ENCODE measurements at places on chromosomes 4 and X.

DNA sequence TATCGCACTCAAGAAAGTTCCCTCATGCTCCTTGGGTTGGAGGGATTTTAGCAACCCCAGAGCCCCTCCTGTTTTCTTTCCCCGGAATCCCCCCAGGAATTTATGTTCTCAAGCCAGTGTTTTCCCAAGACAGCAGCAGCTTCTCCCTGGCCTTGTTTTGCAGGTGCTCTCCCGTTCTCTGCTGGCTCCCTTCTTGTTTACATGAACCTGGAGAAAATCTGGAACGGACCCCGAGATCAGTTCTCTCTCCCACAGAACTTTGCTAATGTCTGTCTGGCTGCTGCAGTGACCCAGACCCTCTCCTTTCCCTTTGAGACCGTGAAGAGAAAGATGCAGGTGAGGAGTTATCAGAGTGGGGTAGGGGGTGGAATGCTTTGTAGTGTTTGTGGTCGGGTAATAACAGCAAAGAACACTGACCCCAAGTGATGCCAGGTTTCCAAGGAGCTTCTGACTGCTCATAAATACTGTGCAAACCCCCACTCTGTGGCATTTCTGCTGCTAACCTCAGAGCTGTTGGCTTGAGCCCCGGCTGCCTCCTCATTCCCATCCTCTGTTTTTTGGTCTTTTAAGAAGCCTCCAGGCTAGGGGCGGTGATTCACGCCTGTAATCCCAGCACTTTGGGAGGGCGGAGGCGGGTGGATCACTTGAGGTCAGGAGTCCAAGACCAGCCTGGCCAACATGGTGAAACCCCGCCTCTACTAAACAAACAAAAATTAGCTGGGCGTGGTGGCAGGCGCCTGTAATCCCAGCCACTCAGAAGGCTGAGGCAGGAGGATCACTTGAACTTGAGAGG lies 11.1 kb downstream of the SLC25A43 start:
- DNase-seq = no peak

- DNase-seq = no peak
Measured at GRCh38 chr4:13007802-13008470, 476.2 kb downstream of the RAB28 start.

GRCh38 chr4:7037425-7037824 lies 5.7 kb upstream of the TADA2B start:
- no peak for DNase-seq

DNA sequence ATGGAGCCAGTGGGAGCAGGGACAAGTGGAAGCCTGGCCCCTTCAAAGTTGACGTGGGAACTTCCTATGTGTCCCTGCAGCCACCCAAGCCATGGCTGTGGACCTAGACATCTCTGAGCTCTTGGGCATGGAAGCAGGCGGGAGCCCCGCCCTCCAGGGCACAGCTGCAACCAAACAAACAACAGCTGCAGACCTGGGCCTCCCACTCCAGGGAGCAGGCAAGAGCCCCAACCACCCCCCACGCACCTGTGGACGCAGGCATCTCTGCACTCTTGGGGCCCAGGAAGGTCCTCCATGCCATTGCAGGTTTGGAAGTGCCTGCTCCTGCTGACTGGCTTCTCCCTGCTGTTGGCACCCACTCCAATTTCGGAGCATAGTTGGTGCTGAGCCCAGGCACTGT lies 118.6 kb downstream of the ZMAT1 start:
- no peak for DNase-seq

- no peak for DNase-seq
Measured at GRCh38 chrX:17009856-17010625, 63.6 kb downstream of the REPS2 start.

DNA sequence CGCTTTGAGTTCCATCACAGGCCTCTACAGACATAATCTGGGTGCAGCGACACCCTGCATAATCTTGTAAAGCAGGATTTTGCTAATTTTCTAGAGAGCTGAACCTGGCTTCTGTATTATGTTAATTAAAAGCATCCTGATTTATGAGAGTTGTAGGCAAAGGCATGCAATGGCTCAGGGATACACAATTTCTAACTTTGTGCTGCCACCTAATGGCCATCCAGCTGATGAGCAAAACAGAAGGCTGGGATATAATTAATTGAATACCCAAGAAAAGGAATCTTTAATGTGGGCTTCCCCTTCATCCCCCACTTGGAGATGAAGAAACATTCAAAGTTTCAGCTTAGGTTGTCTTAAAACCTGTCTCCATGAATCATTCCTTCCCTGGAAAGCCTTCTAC lies 78.1 kb downstream of the BMP15 start:
- DNase-seq = no peak

DNA sequence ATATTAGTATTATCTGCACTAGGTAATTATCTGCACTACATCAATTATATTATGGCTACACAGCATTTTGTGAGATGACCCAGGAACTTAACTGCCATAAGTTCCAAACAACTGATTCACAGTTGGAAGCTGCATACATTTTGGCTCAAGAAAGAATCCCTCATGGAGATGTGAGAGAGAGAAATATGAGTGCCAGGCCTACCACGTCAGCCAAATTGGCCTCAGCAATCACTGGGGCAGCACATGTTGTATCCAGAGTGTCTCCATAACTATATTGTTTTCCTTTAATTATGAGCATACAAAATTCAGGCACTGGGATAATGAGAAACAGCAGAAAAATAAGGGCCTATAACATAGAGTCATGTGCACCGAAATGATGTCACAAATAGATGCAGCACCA lies 174.2 kb upstream of the DMD start:
- DNase-seq = no peak

DNA sequence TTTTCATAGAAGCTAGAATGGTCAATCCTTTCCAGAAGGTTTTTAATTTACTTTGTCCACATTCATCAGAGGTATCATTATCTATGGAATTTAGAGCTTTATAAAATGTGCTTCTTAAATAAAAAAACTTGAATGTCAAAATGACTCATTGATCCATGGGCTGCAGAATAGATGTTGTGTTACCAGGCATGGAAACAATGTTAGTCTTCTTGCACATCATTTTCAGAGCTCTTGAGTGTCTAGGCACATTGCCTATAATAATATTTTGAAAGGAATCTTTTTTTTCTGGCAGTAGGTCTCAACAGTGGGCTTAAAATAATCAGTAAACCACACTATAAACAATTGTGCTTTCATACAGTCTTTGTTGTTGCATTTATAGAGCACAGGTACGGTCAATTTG lies 200.3 kb downstream of the FAT4 start:
- DNase-seq = no peak

GRCh38 chrX:49171752-49172279 lies at the start of gene PLP2:
TSS of gene PLP2 (plus strand) at chrX:49171898. CDS start at chrX:49172001, 103 bp downstream.
- peak; percentile 62 for DNase-seq

GRCh38 chr4:168693750-168694490 lies 197.1 kb downstream of the PALLD start:
- DNase-seq = no peak

DNA sequence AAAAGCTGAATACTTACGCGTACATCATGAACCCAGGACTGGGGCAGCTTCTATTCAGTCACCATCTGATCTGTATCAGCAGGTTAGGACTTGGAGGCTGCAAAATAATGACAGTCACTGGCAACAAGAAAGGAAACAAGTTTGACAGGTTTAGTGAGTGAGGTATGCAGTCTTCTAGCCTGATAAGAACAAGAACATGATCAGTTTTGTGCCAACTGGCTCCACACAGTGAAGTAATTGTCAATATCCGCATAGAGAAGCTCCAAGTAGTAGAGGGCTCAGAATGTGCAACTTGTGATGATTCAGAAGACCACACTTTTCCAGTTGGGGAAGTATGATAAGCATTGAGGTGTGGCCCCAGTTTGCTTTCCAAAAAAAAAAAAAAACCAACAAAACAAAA lies at the start of gene TMPRSS11F:
TMPRSS11F (minus strand) TSS at position 77 of the 400 bp plus-strand sequence; CDS start at position 28, 49 bp downstream.
- no peak for DNase-seq

GRCh38 chrX:120697053-120697452 lies 67.2 kb upstream of the C1GALT1C1 start:
- no peak for DNase-seq

GRCh38 chr4:6471307-6472007 lies 957 bp downstream of the PPP2R2C start:
- no peak for DNase-seq

DNA sequence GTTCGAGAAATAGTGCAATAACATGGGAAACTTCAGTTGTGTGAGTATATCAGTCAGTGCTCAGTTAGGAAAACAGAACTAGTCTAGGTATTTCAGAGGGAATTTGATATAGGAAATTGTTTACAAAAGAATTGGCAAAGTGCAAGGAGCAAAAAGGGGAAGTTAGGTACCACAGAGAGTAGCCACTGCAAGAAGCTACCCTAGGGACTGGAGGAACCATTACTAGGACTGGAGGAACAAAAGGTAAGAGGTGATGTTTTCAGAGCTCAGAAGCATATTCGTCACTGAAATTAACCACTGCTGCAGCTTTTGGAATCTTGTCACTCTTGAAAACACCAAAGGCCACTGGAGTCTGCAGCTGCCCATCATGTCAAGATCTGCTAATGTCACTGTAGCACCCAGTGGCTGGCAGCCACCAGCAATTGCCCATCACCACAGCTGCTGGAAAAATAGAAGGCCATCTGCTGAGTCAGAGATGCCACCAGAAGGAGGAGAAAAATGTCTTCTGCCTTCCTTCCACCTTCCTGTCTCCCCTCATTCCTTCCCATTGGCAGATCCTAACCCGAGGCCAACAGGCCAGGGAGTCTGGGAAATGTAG lies 160.6 kb upstream of the RPS6KA3 start:
- no peak for DNase-seq

DNA sequence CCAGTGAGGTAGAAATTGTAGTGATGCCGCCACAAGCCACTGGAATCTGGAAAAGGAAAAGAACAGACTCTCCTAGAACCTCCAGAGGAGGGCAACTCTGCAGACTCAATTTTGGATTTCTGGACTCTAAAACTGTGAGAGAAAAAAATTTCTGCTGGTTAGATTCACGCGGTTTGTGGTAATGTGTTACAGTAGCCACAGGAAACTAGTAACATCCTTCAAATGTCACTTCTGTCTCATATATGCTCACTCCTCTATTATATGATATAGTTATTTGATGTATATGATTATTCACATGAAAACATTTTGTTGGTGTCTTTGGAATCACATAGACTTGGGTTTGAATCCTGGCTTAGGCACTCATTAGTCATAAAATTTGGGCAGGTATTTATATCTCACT lies 18.8 kb downstream of the LDOC1 start:
- no peak for DNase-seq

- DNase-seq = no peak
Measured at GRCh38 chrX:152138388-152138784, at the start of gene MAGEA10. TSS of gene MAGEA10 (minus strand) at chrX:152138577. CDS start at chrX:152135620, 2,957 bp downstream.

DNA sequence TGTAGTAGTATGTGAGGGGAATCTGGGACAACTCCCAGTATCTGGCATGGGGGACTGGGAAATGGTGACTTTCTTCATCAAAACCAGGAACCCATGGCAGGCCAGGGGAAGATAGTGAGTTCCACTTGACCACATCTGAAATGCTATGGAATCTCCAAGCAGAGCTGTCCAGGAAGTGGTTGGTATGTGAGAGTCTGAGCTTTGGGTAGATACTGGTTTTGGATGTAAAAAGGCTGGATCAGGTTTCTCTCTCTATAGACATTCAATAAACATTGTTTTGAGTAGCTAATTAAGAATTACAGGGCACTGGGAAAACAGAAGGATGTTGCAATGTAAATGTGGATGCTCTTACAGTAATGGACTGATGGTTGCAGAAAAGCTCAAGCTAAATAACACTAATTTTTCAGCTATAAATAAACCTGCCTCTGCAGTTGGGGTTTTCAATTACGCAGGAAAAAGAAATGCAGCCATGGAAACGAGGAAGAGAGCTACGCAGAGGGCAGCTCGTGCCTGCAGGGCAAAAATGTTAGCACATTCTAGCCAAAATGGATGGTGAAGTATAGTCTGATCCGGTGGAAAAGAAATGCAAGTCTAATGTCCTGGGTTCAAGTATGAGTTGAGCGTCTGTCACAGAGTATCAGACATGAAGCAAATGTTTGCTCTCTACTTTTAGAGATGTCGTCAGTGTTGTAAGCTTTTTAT lies 13.4 kb upstream of the CHRNA9 start:
- no peak for DNase-seq

DNA sequence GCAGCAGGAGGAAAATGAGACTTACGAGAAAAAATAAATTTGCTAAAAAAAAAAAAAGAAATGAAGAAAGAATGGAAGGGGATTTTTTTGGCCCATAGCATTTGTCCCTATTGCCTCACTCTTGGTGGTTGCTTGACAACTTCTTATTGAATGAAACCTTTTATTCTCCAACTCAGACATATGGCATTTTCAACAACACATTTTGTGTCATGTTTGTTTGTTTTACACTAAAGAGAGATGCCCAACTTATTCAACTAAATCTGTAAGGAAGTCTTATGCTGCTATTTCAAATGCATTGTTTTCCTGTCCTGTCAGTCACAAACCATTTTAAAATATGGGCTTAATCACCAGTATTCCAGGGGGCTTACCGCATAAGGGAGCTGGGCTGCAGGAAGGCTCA lies 409.1 kb upstream of the TENM3 start:
- no peak for DNase-seq

GRCh38 chr4:37522996-37523395 lies 163.2 kb downstream of the RELL1 start:
- no peak for DNase-seq

- no peak for DNase-seq
Measured at GRCh38 chr4:71239365-71239764, 99.5 kb upstream of the SLC4A4 start.

DNA sequence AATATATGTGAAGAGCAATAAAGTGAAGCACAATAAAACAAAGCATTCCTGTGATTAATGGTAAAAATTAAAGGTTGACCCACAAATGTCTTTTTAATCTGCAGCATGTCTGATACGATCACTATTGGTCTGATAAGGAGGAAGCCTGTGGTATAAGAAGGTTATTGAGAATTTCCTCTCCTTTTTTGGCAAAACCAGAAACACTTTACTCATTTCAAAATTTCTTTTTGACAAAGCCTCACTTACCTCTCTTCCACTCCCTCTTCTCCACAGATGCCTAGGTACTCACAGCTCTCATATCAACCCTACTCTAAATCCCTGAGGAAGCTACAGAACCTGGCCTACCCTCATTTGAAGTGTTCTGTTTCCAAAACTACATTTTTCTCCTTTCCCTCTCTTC lies 56.1 kb downstream of the TSPAN5 start:
- DNase-seq = no peak

DNA sequence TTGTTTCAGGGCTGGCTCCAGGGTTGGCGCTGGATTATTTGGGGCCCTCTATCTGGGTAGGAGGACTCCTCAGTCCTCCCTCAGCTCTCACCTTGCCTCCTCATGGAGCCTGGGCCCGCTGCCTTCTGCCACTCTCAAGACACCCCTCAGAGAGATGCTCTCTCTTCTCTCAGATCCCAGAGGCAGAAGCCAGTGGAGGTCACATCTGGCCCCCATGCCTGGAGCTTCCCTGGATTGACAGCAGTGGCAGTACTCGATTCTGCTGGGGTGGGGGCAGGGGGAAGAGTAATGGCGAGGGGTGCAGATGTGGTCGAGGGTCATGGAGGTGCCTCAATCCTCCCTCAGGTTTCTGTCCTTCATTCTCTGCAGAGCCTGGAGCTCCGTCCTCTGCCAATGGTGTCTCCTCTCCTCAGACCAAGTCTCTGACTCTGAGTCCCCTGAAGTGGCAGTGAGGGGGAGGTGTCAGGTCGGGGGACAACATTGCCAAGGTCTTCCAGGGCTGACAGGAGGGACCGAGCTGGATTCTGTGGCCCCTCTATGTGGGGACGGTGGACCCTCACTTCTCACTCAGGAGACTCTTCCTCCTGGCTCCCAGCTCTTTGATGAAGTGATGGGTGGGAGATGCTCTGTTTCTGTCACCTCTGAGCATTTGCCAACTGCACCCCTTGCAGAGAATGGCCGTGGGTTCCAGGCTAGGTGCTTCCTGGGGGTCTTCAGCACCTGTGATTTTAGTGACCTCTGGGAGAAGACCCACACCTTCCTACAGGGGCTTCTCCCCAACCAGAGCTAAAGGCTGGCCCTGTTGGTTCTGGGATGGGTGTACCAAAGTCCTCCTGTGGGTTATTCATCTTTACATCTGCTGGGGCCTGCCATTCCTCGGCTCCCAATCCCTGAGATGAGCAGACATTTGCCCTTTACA lies 10.9 kb upstream of the HSFX1 start:
- DNase-seq = no peak

Measured in stimulated activated CD8-positive, alpha-beta memory T cell treated with anti-CD3 and anti-CD28 coated beads, Interleukin-4, amount 100 ng/mL, for 1 hour (primary cell).